ENCODE measurements at places on chromosomes 16 and 17.

DNA sequence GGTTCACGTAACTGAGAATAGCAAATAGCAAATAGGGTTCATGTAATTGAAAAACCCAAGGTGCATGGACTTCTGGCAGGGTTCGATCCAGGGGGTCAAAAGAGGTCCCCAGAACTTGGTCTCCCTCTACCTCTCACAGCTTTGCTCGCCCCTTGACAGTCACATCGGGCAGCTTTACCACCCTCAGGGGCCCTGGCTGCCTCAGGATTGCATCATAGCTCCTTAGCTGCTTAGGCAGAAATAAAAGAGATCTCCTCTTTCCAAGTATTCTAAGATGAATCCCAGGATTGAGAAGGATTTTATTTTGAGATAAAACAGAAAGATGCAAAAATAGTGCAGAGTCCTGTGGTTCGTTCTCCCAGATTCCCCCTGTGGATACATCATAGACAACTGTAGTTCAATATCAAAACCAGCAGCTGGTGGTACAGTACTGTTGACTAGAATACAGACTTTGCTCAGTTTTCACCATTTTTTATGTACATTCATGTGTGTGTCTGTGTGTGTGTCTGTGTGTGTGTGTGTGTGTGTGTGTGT is 12.8 kb downstream of the ADGRG3 start:
- no peak for DNase-seq

DNA sequence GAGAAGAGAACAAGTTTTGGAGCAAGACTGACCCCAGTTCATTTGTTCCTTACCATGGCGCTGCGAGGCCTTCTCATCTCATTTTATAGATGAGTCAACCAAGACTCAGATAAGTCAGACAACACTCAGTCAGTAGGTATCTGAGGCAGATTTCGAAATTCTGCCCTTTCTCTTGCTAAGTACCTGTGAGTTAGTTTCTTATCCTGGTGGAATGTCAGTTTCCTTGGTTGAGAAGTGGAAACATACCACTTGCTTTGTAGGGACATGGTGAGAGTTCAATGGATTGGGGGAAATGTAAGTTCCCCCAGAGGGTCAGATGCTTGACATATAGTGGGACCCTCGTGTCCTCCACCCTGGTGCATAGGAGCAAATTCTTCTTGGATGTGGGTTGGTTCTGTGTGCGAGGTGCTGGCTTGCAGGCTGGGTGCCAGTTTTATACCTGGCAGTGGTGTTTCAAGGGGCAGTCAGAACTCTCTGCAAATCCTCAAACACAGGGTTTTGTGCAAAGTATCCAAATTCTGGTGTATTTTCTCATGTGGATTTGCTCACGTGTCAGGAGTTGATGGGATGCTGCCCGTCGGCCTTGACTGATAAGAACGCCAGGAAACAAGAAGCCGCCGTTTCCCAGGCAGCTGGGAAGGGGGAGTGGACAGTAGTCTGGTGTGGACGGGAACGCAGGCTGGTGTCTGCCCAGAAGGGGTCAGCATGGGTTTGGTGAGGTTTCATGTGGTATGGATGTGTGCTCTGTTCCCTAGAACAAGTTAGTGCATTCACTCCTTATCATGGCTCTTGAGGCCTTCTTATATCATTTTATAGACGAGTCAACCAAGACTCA is 61.1 kb upstream of the CIBAR2 start:
- DNase-seq, result no peak

DNA sequence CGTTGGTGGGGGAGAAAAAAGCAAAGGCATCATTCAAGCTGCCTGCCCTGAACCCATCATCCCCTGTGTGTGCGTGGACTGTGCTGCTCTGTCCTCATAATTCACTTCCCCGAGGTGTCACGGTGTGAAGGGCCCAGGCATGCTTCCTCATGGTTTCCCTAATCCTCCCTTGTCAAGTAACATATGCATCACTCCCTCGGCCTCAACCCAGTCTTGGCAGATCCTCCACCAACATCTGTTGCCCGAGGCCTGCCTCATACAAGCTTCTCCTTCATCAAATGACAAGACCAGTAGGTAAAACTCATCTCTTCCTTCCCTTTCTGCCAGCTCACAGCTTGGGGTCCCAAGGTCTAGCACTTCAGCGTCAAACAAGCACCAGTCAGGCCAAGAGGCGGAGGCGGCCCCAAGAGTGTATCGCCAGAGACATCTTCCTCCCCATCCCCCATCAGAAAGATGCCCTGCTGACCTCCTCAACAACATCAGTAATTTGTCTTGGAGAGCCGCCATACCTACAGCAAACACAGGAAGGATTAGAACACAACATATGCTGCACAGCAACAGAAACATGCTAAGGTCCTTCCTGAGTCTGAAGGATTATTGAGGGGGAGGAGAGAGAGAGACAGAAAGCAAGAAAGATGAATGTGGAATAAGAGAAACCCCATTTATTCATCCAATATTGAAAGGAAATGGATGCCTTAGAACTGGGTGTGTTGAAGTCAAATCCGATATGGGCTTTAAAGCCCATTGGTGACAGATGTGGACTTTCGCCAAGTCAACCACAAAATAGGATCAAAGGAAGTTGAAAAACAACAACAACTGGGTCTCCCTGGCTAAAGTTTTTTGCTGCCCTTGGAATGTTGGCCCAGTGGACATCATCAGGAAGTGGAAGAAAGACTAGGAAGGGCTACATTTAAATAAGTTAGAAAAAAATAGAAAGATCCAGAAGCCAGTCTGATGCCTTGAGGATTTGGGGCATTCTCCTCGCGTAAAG is 38.4 kb downstream of the SOX9 start:
- DNase-seq, result no peak

DNA sequence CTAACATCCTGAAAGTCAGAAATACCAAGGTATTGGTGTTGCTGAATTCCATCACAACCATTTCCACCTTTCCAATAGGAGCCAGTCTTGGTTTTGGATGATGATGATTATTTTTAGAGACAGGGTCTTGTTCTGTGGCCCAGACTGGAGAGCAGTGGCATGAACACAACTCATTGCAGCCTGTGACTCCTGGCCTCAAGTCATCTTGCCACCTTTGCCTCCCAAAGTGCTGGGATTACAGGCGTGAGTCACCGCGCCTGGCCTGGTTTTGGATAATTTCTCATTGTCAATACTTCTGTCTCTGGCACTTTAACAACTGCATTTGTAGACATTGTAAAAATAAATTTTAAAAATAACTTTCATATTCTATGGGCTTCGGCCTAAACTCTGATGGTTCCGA is 22.6 kb downstream of the STAT5B start:
- DNase-seq, result no peak

DNA sequence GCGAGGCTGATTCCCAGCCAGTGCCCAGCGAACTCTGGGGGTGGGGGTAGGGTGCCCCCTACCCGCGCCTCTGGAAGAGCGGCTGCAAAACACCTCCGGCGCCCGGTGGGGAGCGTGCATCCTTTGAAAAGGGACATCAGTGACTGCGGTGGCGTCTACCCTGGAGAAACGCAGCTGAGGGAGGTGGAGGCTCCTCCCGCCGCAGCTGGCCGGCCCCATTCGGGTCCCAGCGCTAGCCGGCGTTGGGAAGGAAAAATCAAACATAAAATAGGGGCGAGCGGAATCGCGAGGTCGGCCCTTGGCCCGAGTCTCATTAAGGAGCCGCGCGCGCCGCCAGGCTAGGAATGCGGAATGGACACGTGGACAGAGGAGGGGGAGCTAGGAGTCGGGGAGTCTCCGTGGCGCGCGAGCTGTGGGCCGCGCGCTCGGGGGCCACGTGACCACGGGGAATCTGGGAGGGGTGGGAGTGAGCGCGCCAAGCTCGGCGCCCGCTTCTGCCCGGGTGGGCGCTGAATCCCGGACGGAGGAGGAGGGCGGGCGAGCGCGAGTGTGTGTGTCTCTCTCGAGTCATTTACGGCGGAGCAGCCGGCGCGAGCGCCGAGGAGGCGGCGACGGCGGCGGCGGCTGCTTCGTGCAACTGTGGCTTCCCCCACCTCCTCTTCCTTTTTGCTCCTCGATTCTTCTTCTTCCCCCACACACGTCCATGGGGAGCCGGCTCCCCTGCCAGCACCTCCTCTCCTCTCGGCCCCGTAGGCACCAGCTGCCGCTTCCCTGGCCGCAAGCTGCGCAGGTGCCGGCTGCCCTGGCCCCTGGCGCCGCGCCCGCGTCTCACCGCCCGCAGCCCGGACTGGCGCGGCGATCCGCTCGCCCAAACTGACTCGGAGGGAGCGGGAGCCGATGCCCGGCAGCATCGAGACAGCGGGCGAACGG is at the start of gene TMEM132E:
Gene TMEM132E, plus strand, starts transcription at position 566 of the 930 bp plus-strand sequence. CDS start 1,495 bp downstream, outside the sequence.
- DNase-seq, result no peak

- no peak for DNase-seq
These were observed 129.8 kb downstream of the C16orf78 start for GRCh38 chr16:49503256-49504022.

DNA sequence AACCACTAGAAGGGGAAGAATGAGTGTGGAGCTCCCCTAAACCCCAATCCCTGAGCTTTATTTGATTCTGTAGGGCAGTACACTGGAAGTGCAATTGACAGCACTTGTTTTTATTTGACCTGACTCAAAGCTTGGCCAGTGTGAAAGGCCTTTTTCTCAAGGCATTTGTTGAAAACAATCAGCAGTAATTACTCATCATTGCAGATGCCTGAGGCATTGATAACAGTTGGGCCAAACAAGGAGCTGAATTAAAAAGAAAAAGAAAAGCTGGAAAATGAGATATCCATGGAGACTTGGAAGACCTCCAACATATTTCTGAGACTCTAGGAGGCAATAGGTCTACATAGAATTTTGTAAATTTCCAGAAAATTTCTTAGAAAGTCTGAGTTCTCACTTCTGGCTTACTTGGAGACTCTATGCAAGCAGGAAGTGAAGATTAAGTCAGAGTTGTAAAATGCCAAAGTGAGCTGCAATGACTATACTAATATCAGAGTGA is 200.8 kb upstream of the KCNJ16 start:
- DNase-seq, result no peak

DNA sequence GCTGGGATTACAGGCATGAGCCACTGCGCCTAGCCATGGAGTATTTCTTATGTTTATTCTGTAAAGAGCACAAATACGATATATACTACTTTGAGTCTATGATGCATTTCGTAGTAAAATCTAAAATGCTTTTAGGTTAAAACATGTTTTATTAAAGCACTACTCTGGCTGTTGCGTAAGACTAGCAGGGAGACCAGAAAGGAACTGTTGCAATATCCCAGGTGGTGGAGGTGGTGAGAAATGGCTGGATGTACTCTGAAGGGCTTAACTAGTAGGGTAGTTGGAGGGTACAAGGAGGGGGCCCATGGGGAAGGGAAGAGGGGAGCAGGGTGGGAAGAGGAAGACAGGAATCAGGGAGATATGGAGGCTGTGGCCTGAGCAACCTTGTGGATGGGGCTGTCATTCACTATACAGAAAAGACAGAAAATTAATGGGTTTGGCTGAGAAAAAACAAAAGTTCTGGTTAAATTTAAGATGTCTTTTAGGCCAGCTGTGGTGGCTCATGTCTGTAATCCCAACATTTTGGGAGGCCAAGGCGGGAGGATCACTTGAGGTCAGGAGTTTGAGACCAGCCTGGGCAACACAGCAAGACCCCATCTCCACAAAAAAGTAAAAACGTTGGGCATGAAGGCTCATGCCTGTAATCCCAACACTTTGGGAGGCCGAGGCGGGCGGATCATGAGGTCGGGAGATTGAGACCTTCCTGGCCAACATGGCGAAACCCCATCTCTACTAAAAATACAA is 35.8 kb downstream of the ST3GAL2 start:
- no peak for DNase-seq
